GM12878 (cell line): ENCODE measurements at places on chromosomes 16 and 17. TPM values are rescaled to one million over a fixed set of nuclear protein-coding genes. Genes with fewer than 3 reads are reported as not detected.

DNA sequence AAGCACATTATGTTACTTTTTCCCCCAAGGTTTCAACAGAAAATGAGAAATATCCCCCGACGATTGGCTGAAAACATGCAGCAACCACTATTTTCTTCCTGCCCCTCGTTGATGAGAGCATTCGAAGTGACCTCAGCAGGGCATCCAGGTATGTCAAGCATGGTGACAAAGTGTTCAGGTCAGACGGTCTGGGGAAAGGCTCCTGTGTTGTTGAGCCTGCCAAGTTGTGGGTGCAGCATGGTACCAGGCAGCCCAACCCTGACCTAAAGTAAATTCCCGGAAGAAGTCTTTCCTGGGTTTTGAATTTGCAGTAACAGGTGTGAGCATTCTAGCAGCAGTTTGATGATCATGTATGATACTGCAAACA is 51.7 kb upstream of the SEC14L1 start:
- no peak for DNase-seq

SLC5A11 gene
- not detected in 2 replicates for total RNA-seq

DNA sequence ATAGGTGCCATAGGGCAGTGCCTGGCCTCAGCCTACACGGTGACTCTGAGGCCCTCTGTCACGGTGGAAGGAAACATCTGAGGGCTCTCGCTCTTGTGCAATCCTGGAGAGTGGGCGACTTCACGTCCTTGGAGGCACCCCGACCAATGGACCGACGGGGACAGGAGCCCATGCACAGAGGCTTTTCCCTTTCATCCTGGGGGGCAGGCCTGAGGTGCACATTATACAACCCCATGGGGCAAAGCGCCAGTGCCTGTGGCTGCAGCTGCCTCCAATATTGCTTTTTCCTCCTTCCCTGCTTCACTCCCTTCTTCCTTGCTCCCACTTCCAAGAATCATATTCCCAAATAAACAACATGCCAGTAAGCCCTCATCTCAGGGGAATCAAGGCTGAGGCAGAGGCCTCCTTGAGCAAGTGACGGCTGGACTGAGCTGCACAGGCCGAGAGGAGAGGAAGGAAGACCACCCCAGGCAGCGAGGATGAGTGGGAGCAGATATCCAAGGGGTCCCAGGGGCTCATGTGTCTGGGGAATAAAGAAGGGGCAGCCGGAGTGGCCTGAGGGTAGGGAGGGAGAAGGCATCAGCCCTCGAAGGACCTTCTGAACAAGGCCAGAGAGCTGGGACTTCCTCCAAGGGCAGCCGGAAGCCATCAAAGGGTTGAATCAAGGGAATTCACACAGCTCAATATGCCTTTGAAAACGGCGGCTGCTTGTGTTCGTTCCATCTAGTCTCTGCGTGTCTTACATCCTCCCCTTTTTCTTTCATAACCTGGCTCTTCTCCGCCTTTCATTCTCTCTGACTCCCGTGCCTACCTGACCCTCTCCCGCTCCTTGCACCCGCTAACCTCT is 42.6 kb upstream of the RPL38 start:
- DNase-seq = no peak

COPZ2 gene
- total RNA-seq = 3.6 and 4.3 TPM in 2 replicates

DNA sequence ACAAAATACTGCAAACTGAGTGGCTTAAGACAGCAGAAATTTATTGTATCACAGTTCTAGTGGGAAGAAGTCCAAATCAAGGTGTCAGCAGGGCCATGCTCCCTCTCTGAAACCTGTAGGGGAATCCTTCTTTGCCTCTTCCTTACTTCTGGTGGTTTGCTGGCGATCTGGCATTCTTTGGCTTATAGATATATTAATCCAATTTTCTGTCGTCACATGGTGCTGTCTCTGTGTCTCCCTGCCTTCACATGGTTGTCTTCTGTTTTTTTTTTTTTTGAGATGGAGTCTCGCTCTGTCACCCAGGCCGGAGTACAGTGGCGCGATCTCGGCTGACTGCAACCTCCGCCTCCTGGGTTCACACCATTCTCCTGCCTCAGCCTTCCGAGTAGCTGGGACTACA is 6.8 kb upstream of the AKAP1 start:
- DNase-seq = no peak

DNA sequence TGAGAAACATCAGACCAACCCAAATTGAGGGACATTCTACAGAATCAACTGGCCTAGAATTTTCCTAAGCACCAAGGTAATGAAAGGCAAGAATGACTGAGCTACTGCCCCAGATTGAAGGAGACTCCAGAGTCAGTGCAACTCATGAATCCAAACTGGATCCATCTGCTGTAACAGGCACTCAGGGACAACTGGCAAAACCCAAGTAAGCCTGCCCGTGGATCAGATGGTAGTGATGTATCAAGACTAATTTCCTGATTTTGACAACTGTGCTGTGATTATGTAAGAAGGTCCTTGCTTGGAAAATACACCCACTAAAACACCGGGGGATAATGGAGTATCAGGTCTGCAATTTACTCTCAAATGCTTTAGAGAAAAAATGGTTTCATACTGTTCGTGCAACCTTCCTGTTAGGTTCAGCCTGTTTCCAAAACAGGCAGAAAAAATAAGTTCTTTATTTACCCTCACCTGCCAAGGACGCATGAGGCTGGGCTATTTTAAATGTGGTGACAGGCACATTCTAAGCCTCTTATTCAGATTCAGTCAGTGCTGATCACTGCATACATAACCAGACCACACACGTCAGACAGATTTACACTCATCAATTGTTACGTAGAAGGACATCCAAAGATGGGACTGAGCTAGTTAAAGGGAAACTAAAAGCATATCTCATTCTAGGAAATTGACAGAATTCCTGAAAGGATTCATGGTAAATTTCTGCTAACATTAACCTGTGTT is 7.0 kb downstream of the MBTPS1 start:
- no peak for DNase-seq

PFN1 gene
- total RNA-seq = 1,903 and 1,912 TPM in 2 replicates

- DNase-seq = no peak
These were observed 4.4 kb downstream of the PGAP3 start for GRCh38 chr17:39683295-39683939.

G6PC1 gene
- 0.11 TPM in 1 of 2 replicates, not detected in the other for total RNA-seq

DNA sequence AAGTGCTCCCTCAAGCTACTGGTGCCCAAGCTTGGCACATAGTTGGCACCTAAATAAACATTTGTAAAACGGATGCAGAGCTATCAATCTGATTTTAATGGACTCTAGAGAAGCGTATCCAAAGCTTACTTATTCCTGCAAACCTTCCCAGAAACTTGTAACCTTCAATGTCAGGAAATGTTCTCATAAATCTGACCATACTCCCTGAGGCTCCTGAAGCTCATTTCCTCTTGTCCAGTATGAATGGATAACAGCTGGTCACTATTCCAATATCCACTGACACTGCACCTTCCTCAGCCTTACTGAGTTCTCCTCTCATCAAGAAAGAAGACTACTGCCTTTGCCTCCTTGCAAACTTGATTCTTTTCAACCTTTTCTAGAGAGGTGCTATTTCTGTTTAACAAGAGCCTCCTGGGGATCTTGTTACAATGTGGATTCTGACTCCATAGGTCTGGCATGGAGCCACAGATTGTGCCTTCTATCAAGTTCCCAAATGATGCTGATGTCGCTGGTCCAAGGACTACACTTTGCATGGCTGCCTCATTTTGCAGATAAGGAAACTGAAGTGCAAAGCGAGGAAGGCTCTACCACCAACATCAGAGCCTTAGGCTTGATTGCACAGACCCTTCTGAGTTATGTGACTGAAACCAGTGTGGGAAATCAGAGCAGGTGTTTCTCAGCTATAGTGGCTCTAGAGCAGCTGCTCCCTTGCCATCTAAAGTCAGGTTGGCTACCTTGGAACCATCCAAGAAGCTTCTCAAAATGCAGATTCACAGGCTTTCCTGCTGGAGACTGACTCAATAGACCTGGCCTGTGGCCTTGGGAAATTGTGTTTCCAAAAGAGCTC is 377.8 kb downstream of the SOX9 start:
- DNase-seq = no peak

DNA sequence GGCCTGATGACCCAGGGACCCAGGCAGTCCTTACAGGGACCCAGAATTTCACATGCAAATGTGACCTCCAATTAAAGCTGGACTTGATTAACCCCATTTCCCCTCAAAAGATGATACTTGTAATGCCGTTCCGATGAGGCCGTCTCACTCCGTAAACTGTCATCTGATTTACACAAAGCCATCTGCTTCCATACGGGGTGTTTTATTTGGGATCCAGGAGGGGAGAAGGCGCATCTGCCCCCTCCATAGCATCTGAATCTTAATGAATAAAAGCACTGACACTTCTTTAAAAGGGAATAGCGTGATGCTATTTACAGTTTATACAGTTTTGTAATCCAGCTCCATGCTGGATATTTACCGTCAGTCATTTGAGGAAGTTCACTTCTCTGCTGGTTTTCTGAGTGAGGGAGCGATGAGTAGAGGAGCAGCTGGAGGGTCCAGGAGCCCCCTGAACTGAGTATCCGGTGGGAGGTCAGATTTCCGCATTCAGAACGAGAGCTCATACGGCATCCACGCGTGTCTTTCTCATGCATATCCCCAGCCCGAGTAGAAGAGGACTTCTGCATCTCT is 452.7 kb downstream of the WWOX start:
- DNase-seq = no peak
